Endothelial cell of coronary artery (primary cell): ENCODE measurements at places on chromosomes 6 and 20. TPM values are rescaled to one million over a fixed set of nuclear protein-coding genes. Genes with fewer than 3 reads are reported as not detected.

Gene CD83
- 0.19 and 0.63 TPM in 2 replicates for total RNA-seq

Gene MAFB
- 0.28 and 0.63 TPM in 2 replicates for total RNA-seq

Gene OR2H2
- not detected in 2 replicates for total RNA-seq

Gene ZNF217
- 14.1 and 17.5 TPM in 2 replicates for total RNA-seq

Gene RING1
- total RNA-seq, result 17.6 and 23.9 TPM in 2 replicates

Gene C6orf58
- total RNA-seq, result 0.18 TPM in 1 of 2 replicates, not detected in the other
